SHP77 treated with DMSO at 0.1 percent for 48 hours (cell line): ENCODE measurements at places on chromosomes 1 and 21.

DNA sequence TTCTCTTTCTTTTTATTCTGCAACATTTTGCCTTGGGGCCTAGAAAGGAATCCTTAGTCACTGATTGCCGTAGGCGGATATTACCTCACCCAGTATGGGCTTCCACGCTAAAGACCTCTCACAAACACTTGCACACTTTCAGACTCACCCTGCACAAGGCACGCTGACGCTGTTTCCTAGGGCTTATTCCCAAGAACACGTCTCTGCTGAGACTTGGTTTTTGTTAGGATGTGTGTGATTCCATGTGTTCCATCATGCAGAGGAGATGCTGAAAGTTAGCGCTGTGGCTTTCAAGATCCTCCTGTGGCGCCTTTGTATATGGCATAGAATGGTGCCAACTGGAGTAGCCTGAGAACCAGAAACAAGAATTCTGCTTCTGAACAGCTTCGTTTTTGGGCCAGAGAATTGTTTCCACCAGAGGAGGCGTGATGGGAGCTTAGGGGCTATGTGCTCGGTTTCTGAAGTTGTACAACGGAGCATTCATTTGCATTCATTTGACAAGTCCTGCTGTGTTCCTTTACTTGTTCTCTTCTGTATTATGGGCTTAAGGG, 297.0 kb downstream of the DISC1 start:
- no peak for DNase-seq

GRCh38 chr1:119260506-119260905, 108.1 kb upstream of the HAO2 start:
- no peak for DNase-seq

- no peak for DNase-seq
Measured at GRCh38 chr1:22048351-22049192, 3.9 kb upstream of the CDC42 start.

DNA sequence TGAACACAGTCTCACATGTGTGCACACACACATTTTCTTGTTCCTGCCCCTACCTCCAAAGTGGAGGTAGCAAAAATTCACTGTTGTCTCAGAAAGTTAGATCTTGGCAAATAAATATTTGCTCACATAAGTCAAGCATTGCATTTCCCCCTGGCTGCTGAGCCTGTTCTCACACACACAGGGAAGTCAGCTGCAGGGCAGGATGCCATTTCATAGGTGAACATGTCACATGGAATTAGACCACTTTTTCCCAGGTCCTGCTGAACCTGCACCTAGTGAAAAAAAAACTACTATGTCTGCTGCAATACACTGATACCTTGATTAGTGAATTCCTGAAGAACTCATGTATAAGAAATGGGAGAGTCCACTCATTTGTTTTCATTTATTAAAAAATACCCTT, 5.3 kb upstream of the CD55 start:
- DNase-seq = no peak

DNA sequence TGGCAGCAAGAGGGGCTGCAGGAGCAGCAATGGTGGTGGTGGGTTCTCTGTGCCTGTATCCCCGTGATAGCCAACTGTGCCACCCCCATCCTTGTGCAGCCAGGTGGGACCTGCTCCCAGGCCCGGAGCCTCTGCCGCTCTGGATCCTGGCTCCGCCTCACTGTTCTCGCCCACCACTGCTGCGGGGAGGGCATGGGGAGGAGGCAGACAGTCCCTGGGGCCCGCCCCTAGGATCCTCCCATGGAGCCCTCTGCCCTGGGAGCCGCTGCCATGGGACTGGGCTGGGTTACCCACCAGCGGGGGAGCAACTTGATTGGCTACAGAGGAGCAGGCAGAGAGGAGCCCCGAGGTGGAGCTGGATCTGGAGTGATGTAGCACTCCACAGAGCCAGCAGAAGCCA, 31.6 kb downstream of the CD1D start:
- no peak for DNase-seq

GRCh38 chr1:21628798-21629393, 40.3 kb downstream of the RAP1GAP start:
- DNase-seq = no peak

DNA sequence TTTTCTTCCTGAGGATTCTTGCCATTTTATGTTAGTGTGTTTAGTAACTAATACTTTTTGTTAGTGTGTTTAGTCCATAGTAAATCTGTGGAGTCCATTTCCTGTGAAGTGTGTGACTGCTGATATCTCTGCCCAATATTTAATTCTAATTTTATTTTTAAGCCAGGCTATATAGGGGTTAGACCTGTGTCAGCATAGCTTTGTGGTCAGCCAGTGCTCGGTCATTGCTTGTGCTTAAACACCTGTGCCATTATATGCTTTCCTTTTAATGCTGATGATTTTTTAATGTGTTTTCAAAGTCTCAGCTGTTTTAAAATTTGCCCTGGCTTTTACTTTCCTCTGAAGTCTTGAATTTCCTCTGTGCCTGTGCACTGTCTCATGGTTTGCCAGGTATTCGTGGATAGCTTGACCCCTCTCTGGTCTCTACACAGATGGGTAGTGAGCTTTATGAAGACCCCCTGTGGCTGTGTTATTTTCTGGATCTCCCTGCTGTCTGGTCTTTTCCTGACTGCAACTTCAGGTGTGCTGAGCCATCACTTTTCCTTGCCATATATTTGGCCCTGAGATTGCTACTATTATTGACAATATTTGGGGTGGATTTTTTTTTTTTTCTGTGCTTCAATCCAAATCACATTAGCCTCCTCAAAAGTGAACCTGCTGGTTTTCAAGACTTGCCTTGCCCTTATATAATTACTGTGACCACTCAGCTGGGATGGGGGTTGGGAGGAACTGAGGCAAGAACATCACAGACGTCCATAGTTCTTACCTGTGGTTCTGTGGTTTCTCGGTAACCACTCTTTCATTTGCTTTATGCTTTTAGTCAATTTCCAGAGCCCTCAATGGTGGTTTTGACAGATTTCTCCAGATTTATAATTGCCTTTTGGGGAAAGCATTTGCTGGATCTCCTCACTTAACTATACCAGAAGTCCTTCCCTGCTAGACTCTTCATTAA, 59.6 kb downstream of the RPS6KC1 start:
- DNase-seq = no peak

- DNase-seq = no peak
Measured at GRCh38 chr1:59714966-59715365, 99.8 kb upstream of the HOOK1 start.

DNA sequence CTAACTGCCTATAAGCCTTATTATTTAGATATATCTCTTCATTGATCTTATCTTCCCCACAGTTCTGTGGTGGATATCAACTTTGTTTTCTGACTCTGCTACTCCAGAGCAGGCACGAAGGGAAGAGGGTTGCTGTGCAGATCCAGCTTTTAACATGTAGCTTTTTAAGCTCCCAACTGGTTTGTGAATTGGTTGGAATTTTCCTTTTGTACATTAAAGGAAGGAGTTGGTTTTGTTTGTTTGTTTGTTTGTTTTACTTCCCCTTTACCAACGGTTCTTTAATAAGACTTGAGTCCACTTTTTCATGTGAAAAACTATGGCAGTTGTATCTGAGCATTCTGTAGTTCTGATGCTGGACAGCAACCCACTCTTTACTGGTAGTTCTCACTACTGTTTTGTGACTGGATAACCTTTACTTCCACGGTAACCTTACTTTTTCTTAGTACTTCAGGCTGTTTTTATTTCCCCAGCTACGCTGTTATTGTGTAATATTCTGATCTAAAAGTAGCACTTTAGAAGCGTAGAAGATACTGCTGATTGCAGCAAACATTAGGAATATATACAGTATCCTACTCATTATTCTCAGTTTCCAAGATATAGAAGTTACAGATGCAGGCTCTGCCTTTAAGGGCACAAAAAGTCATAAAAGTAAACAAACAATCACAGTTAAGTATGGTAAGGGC, 1.6 kb downstream of the GNPAT start:
- DNase-seq = no peak

DNA sequence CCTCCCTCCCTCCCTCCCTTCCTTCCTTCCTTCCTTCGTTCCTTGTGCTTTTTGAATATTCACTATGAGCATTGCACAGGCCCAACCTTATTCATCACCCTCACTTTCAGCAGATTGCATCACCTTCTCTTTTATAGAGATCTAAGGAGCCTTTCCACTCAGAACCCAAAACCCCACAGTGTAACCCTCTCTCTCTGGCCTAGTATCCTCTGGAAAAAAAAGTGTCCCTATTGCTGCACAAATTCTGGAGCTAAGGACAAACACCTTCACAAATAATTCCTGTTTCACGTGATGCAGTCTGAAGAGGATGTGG, 25.6 kb downstream of the OR10J5 start:
- no peak for DNase-seq

GRCh38 chr1:209825591-209826434, 2.0 kb upstream of the UTP25 start:
- DNase-seq = no peak

- DNase-seq = no peak
Measured at GRCh38 chr1:115302390-115302961, 35.6 kb downstream of the NGF start.

GRCh38 chr21:33800753-33801423, 114.7 kb downstream of the ATP5PO start:
- no peak for DNase-seq
